Inflammatory macrophage treated with lipopolysaccharide for 4 hours (primary cell): ENCODE measurements at places on chromosomes 2 and 18.

DNA sequence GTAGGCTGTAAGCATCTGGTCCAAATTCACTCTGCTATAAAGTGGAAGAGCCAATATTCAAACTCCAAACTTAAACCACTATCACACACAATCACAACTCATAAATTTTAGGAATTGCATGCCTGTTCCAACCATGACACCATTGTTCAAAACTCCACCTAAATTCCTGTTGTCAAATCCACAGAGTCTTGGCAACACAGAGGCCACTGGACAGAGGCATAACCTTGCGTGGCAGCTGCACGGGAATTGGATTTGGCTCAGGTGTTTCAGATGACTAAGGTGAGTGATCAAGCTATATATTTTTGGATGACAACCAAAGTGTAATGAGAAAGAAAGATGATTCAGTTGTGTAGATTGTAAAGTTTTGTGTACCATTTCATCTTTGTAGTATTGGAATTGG is 422.7 kb upstream of the TNP1 start:
- DNase-seq = no peak

DNA sequence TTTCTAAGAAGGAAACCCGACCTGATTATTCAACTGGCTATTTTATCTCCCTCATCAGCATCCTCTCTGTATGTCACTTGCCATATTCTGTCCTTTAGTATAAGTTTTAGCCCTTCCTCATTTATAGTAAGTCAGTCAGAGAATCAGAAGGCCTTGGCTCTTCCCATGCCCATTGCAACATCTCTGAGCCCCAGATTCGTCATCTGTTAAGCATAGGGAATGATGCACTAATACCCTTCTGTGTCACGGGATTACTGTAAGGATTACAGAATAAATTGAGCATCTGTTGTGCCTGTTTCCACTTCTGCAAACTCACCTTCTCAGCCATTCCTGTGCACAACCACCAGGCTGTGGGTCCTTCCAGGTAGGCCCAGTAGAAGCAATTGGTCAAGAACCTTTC is 258.1 kb upstream of the RAB12 start:
- no peak for DNase-seq

DNA sequence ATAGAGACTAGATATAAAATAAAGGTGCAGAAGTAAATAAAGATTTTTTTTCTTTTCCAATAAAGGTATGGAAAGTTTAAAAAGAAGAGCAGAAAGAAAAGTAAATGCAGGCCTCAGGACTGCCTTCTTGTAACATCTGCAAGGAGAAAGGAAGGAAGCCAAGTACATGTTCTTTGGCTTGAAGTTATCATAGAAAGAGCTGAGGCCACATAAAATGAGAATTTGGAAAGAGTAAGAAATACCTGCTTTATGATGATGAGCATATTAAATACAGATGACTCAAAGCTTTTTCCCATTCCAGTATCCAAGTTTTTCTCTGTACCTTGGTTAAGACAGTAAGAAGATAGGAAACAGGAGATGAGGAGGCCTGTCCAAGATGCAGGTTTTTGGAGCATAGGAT is 25.3 kb upstream of the UBE2E3 start:
- DNase-seq = no peak

DNA sequence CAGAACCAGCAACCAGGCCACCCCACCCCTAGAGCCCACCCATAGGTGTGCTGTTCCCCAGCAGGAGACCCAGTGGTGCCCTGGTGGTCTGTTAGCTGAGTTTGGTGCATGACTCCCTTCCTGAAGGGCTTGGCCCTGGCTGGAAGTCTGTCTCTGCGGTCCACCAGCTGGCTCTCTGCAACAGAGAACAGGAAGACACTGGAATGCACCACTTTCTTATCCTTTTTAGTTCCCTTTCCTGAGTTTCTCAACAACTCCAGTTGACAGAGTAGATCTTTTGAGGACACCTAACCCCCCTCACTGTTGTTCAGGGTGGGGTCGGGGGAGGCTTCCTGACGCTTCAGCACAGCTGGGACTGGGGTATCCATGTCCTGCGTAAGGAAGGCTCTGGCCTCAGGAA is 11.9 kb upstream of the RPL37A start:
- peak; percentile 68 for DNase-seq

GRCh38 chr2:205585449-205586383 is 96.6 kb upstream of the NRP2 start:
- DNase-seq = no peak

- no peak for DNase-seq
Measured at GRCh38 chr2:107648781-107649404, 177.8 kb upstream of the RGPD4 start.

- no peak for DNase-seq
Measured at GRCh38 chr18:48974304-48975119, 23.7 kb upstream of the SMAD7 start.

GRCh38 chr2:153477636-153478288 is 800 bp downstream of the RPRM start:
- no peak for DNase-seq

DNA sequence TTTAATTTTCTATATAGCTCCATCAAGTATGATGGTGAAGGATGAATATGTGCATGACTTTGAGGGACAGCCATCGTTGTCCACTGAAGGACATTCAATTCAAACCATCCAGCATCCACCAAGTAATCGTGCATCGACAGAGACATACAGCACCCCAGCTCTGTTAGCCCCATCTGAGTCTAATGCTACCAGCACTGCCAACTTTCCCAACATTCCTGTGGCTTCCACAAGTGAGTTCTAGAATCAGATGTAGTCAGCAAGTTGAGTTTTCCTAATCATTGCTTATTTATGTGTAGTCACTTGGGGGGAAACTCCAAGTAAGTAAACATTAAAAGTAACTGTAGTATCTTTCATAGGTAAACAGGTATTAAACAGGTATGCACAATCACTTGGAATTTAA is 24.8 kb downstream of the SMAD4 start:
- no peak for DNase-seq

DNA sequence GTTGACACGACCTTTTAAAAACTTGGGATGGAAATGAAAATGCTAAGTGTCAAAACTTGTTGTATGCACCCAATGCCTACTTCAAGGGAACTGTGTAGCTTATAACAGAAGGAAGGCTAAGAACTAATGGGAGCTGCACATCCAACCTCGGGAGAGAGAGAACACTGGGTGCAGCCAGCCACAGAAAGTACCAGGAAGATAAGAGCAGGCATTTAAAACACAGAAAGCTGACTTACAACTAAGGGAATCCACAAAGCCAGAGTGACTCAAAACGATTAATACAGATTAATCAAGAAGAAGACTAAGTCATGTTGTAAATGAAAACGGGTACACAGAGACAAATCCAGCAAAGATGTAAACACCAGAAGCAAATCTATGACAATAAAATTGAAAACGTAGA is 113.4 kb downstream of the HDAC4 start:
- no peak for DNase-seq

DNA sequence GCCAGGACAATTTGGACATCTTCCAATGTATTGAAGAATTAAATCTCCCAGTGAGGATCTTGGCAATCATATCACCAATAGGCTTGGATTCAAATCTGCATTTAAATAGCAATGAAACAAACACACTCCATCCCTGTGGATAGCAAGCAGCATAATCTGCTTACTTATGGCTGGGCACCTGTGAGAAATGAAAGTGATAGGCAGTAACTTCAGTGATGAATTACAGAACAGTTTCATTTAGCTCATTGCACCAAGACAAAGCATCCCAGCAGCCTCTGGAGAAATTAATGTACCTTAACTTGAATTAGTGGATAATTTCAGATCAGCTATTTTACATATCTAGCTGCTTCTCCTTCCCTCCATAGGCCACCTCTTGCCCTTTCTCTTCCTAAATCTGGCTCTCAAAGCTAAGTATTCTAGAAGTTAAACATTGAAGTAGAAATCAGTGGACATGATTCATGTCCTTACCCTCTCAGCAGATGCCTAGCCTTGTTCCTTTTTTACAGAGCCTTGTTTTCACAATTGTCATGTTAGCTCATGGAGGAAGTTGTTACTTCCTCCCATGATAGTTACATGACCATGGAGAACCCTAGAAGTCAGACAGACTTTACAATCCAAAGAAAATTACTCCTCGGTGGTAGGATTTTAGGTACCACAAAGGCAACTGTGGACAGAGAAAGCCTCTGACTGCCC is 88.5 kb upstream of the TACR1 start:
- peak; percentile 91 for DNase-seq

DNA sequence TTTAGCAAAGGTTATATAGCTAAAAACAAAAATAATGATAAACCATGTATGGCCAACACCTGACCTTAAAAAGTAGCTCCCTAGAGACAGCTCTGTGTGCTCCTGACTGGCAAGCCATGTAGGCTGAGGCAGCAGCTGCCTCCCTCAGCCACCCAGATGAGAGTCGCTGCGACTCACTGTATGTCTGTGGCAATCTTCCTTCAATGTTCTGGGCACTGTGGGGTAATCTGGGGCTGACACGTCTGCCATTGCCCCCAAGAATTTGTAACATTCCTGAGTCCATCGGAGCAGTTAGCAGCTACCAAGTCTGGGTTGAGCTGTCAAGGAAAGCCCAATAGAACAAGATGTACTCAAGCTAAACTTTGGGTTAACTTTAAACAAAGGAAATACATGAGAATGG is 106.4 kb upstream of the DAPL1 start:
- DNase-seq = peak; percentile 0

DNA sequence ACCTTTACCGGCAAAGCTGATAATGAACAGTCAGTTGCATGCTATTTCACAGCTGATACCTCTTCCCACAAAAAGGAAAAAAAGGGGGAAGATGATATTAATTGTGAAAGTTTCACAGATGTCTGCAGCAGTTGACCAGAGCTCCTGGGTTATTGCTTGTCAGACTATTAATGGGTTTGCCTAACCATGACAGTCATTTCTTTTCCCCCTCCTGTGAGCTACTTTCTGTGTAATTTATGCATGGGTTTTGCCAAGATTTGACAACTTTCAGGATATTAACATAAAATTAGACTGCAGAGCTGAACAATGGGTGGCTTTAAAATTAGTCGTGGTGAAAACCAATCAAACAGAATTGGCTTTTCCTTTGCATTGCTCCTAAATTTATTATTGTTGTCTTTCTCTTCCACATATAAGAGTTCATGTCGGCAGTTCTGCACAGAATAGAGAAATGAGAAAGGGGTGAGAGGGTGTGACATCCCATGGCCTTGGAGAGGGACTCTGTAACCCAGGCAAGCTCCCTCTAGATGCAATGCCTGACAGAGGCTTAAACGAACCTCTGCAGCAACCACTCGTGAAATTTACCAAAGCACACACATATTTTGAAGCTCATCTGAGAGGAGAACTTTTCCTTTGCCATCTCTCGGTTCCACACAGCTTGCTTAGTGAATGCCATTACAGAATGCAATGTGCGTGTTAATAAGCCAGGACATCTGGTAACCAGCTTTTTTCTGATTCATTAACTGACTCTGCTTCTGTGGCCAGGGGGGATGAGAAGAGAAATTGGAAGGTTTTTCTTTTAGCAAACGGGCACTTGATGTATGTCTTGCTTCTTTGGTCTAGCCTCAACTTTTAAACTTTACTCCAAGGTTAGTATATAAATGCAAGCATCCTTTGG is 82.2 kb upstream of the ITGA4 start:
- DNase-seq = no peak

DNA sequence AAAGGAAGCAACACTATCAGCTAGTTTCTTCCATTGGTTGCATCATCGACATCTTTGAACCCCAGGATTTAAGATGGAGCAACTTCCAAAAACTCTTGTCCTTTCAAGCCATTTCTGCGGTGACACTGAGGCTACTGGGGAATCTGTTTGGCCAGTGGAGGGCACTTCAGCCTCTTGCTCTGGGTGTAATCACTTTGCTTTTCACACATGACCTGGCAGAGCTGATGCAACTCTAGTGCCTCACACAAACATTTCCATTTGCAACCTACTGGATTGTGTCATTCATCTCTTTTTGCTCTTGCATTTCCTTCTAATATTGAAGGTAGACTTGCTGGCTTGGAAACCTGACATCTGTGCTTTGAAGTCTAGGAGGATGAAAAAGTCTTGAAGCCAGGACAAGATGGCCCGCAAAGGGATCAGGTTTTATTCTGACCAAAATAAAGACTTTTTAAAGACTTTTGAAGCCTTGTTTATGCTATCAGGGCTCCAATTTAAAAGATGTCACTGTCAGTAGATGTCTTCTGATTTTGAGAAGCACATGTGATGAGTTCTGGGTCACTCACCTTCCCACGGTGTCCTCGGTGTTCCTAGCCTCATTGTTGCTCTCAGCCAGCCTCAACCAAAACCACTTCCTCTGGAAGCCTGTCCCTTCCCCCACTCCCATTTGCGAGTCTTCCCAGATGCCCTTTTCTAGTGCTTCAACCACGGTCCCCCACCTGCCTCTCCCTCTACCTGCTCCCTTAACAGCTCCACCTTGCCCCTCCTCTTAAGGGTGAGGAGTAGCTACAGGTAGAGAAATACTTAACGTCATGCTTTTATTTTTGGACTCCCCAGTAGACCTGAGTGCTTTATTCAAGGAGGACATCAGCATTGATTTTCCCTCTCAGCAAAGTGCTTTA is 69.7 kb upstream of the KCNE4 start:
- peak; percentile 77 for DNase-seq

- DNase-seq = no peak
Measured at GRCh38 chr2:32847734-32848133, 99.0 kb upstream of the LTBP1 start.

- DNase-seq = peak; percentile 98
Measured at GRCh38 chr18:46250084-46250811, 146.1 kb downstream of the HAUS1 start.

DNA sequence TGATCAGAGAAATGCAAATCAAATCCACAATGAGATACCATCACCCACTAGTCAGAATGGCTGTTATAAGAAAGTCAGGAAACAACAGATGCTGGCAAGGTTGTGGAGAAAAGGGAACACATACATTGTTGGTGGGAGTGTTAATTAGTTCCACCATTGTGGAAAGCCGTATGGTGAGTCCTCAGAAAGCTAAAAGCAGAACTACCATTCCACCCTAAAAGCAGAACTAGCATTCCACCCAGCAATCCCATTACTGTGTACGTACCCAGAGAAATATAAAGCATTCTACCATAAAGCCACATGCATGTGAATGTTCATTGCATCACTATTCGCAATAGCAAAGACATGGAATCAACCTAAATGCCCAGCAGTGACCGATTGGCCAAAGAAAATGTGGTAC is 60.7 kb downstream of the ANKRD62 start:
- peak; percentile 52 for DNase-seq

DNA sequence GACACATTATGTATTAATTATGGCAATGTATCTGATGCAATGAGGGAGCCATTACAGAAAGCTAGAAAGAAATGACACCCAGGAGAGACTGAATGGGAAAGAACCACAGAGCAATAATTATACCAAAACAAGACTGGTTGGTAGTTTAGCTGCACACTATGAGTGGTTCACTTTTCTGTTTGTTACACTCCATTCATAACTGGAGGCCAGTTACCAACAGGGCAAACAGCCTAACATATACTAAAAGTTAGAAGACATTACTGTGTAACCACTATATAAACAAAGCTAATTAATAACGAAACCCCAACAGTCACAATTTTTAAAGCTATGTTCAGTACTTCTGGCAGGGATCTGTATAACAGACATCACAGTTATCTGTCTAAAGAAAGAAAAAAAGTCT is 49.4 kb downstream of the NBAS start:
- no peak for DNase-seq

- DNase-seq = no peak
Measured at GRCh38 chr18:49630246-49630699, 68.4 kb downstream of the LIPG start.
